Naive thymus-derived CD8-positive, alpha-beta T cell (primary cell): ENCODE measurements at places on chromosomes 7 and 10. TPM values are rescaled to one million over a fixed set of nuclear protein-coding genes. Genes with fewer than 3 reads are reported as not detected.

Gene SAMD9
- 46.8 TPM for total RNA-seq

- no peaks in the 10 kb centered on the region for H3K27me3 ChIP-seq
- H3K36me3 ChIP-seq: no peaks in the 10 kb centered on the region
- DNase-seq: no peak
These were observed 51.0 kb upstream of the INPP5A start for GRCh38 chr10:132486539-132487121.

- DNase-seq: no peak
- H3K27ac ChIP-seq: no peak overlapping the region
- no peak overlapping the region for H3K4me3 ChIP-seq
- H3K36me3 ChIP-seq: peaks cover 9% of the 10 kb centered on the region
- H3K27me3 ChIP-seq: no peaks in the 10 kb centered on the region
These were observed 61.8 kb downstream of the SHH start for GRCh38 chr7:155750255-155751125.

GRCh38 chr10:128109707-128110106 is 16.5 kb downstream of the MKI67 start:
- no peak overlapping the region for H3K4me3 ChIP-seq
- H3K27ac ChIP-seq: no peak overlapping the region
- DNase-seq: no peak
- no peaks in the 10 kb centered on the region for H3K27me3 ChIP-seq

- DNase-seq: no peak
- H3K36me3 ChIP-seq: no peaks in the 10 kb centered on the region
- H3K27me3 ChIP-seq: peaks cover 14% of the 10 kb centered on the region
- H3K27ac ChIP-seq: no peak overlapping the region
These were observed 509.5 kb upstream of the CELF2 start for GRCh38 chr10:10508211-10508610.

DNA sequence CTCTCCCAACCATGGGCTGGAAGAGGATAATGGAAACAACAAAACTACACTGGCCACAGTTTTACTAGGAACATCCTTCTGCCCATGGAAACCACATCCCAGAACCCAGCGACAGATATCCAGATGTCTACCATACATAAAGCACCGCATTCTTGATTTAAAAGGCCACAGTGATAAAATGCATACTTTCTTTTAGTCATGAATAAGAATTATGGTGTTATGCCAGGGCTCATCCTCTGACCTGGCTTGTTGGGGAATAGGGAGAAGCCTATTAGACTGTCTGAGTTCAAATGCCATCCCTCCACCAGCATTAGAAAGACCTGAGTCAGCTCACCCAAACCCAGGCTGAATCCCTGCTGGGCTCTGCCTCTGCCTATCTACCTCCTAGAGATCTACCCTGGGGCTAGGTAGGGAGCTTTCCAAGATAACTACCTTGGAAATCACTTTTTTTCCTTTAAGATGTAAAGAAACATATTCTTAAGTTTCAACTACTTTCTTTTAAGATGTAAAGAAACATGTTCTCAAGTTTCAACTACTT is 5.2 kb downstream of the ABCA13 start:
- H3K36me3 ChIP-seq: no peaks in the 10 kb centered on the region
- H3K27ac ChIP-seq: no peak overlapping the region
- no peaks in the 10 kb centered on the region for H3K4me1 ChIP-seq
- H3K4me3 ChIP-seq: no peak overlapping the region

- H3K27me3 ChIP-seq: no peaks in the 10 kb centered on the region
- no peak overlapping the region for H3K27ac ChIP-seq
- H3K36me3 ChIP-seq: peaks cover 4% of the 10 kb centered on the region
- H3K4me1 ChIP-seq: no peaks in the 10 kb centered on the region
- no peak overlapping the region for H3K4me3 ChIP-seq
- DNase-seq: no peak
These were observed 641.1 kb downstream of the SUGCT start for GRCh38 chr7:40775877-40776276.

DNA sequence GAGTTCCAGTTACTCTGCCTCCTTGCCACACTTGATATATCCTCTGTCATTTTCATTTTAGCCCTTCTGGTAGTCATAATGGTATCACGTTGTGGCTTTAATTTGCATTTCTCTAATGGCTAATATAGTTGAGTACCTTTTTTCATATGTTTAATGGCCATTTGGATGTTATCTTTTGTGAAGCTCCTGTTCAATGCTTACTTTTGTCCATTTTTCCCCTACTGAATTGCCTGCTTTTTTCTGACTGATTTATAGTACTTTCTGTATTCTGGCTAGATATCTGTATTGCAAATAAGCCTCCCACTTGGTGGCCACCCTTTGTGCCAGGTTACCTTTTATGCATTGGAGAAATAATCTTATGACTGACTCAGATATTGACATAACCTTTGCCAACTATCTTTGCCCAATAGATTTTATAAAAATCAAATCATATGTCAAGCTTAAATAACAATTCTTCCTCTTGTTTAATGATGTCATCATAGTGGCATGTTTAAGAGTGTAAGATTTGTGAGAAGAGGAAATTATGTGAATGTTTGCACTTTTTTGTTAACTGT is 50.6 kb downstream of the PRPF18 start:
- no peak for DNase-seq
- H3K4me1 ChIP-seq: no peaks in the 10 kb centered on the region
- no peak overlapping the region for H3K27ac ChIP-seq
- peaks cover 86% of the 10 kb centered on the region for H3K36me3 ChIP-seq
- H3K27me3 ChIP-seq: no peaks in the 10 kb centered on the region

DNA sequence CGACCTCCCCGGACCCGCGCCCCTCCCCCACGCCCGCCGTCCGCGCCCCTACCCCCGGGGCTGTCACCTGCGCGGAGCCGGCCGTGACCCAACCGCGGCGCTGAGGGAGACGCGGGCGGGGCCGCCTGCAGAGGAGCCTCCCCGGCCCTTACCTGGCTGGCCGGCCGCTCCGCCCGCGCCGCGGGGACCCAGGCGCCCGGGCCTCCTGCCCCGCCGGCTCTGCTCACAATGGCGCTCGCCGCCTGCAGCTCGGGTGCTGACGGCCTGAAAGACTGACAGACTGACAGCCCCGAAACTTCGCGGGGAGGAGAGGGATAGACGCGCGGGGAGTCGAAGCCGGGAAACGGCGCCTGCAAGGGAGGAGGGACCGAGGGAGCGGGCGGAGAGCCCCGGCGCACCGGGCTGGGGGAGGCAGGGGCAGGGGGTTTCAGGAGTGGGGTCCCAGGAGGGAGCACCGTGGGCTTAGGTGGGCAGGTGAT is 393 bp downstream of the ZNF467 start:
- peak overlapping the region; percentile 85 for H3K4me3 ChIP-seq
- H3K36me3 ChIP-seq: no peaks in the 10 kb centered on the region
- peak overlapping the region; percentile 41 for H3K27ac ChIP-seq

Gene ASL
- total RNA-seq: 15.2 TPM

- H3K27me3 ChIP-seq: peaks cover 41% of the 10 kb centered on the region
- no peak overlapping the region for H3K27ac ChIP-seq
- H3K4me3 ChIP-seq: no peak overlapping the region
- no peak for DNase-seq
These were observed 337.4 kb upstream of the PODXL start for GRCh38 chr7:131893631-131894340.

Gene KMT2C
- total RNA-seq: 111 TPM

Gene UCMA
- not detected for total RNA-seq

- no peak overlapping the region for H3K27ac ChIP-seq
- no peaks in the 10 kb centered on the region for H3K4me1 ChIP-seq
- no peak for DNase-seq
- no peaks in the 10 kb centered on the region for H3K36me3 ChIP-seq
- H3K4me3 ChIP-seq: no peak overlapping the region
- H3K27me3 ChIP-seq: peaks cover 7% of the 10 kb centered on the region
These were observed 8.8 kb upstream of the RHOBTB1 start for GRCh38 chr10:60952846-60953220.

DNA sequence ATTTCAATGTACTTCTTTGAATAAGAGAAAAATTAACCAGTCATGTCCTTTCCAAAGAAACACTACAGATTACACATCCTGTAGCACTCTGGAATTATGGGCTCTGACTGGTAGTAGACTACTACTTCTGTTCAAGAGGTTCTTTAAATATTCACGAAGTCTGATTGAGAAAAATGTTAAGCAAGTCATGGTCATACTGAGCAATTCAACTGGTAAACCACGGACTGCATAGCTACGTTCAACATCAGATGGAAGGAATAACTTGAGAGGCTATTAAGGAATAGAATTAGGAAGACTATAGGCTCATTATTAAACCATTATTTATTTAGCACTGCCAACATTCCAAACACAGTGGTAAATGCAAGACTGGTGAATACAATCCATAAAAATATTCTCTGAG is 160.8 kb downstream of the IMMP2L start:
- no peaks in the 10 kb centered on the region for H3K27me3 ChIP-seq
- DNase-seq: no peak
- H3K27ac ChIP-seq: no peak overlapping the region
- no peak overlapping the region for H3K4me3 ChIP-seq
- H3K4me1 ChIP-seq: no peaks in the 10 kb centered on the region
- H3K36me3 ChIP-seq: no peaks in the 10 kb centered on the region

Gene PTF1A
- total RNA-seq: not detected

GRCh38 chr7:55110282-55110992 is 91.6 kb downstream of the EGFR start:
- no peaks in the 10 kb centered on the region for H3K4me1 ChIP-seq
- DNase-seq: no peak
- H3K27ac ChIP-seq: no peak overlapping the region
- H3K36me3 ChIP-seq: no peaks in the 10 kb centered on the region

GRCh38 chr10:89547853-89548513 is 12.6 kb upstream of the SLC16A12 start:
- no peaks in the 10 kb centered on the region for H3K36me3 ChIP-seq
- peaks cover 10% of the 10 kb centered on the region for H3K27me3 ChIP-seq
- DNase-seq: no peak
- no peak overlapping the region for H3K4me3 ChIP-seq
- no peaks in the 10 kb centered on the region for H3K4me1 ChIP-seq

GRCh38 chr10:116783011-116783655 is 40.8 kb upstream of the HSPA12A start:
- H3K36me3 ChIP-seq: no peaks in the 10 kb centered on the region
- no peak for DNase-seq
- H3K4me3 ChIP-seq: no peak overlapping the region
- H3K27ac ChIP-seq: no peak overlapping the region
- H3K4me1 ChIP-seq: peaks cover 7% of the 10 kb centered on the region
- peaks cover 28% of the 10 kb centered on the region for H3K27me3 ChIP-seq

GRCh38 chr7:128271471-128271941 is 30.4 kb downstream of the LEP start:
- DNase-seq: no peak
- no peak overlapping the region for H3K4me3 ChIP-seq
- H3K27ac ChIP-seq: no peak overlapping the region

DNA sequence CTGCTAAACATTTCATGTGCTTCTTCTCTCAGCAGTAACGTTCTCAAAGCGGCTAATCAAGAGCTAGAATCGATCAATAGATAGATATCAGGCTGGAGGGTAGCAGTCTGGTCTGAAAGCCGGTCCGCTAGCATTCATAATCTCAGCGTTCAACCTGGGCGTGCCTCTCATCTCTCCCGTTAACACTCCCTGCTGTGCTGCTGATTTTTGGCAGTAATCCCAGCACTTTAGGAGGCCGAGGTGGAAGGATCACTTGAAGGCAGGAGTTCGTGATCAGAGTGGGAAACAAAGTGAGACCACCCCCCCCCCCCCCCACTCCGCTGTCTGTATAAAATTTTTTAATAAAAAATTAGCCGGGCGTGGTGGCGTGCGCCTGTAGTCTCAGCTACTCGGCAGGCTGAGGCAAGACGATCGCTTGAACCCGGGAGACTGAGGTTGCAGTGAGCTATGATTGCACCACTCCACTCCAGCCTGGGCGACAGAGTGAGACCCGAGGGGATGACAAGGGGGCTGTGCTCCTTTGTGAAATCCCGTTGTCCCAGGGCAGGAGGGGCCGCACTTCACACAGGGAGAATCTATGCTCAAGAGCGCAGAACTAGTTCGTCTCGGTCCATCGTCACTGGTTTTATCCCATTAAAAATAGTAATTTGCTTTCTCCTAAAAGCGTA is 624 bp upstream of the CEP55 start:
- peaks cover 18% of the 10 kb centered on the region for H3K27me3 ChIP-seq
- no peaks in the 10 kb centered on the region for H3K36me3 ChIP-seq
- H3K27ac ChIP-seq: peak overlapping the region; percentile 87
- peak overlapping the region; percentile 93 for H3K4me3 ChIP-seq
- peaks cover 12% of the 10 kb centered on the region for H3K4me1 ChIP-seq

Gene WNT8B
- total RNA-seq: not detected

Gene FOXI2
- total RNA-seq: not detected
